Urinary bladder (tissue), 4 donors: ENCODE measurements at places on chromosomes 2 and 18.

- DNase-seq = no peak
These were observed 8.8 kb upstream of the ADI1 start for GRCh38 chr2:3527886-3528785.

- no peak for DNase-seq
These were observed 240.0 kb upstream of the NT5C1B start for GRCh38 chr2:18829251-18829902.

GRCh38 chr2:51624995-51625394 lies 593.1 kb upstream of the NRXN1 start:
- DNase-seq = no peak

GRCh38 chr18:10207682-10208345 lies 246.6 kb upstream of the APCDD1 start:
- DNase-seq = no peak

GRCh38 chr2:45588158-45588829 lies 22.8 kb downstream of the SRBD1 start:
- DNase-seq = no peak

DNA sequence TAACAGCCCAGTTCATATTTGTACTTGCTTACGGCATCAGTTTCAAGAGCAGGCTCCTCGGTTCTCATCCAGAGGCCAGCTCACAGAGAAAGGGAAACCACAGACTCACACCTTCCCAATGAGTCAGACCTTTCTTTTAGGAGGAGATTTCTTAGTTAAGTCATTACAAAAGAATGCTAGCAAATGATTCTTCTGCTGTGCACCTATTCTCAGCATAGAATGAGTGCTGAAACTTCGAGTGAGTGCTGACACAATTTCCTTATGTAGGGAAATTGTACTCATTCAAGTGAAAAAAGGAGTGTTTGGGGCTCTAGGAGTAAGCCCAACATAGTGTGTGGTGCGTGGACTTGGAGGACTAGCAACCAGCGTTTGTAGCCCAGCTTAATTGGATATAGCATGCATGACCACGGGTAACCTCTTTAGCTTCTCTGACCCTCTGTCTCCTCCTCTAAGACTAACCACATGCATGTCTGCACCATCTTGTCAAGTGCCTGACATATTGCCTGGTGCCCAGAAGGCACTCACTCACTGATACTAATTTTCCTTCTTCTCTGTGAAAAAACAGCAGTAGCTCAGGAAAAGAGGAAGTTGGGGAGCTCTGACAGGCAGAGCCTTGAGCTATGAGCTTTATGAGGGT lies 87.0 kb downstream of the ALPK2 start:
- DNase-seq = no peak

GRCh38 chr2:9685637-9686036 lies 54.8 kb upstream of the YWHAQ start:
- DNase-seq = no peak

DNA sequence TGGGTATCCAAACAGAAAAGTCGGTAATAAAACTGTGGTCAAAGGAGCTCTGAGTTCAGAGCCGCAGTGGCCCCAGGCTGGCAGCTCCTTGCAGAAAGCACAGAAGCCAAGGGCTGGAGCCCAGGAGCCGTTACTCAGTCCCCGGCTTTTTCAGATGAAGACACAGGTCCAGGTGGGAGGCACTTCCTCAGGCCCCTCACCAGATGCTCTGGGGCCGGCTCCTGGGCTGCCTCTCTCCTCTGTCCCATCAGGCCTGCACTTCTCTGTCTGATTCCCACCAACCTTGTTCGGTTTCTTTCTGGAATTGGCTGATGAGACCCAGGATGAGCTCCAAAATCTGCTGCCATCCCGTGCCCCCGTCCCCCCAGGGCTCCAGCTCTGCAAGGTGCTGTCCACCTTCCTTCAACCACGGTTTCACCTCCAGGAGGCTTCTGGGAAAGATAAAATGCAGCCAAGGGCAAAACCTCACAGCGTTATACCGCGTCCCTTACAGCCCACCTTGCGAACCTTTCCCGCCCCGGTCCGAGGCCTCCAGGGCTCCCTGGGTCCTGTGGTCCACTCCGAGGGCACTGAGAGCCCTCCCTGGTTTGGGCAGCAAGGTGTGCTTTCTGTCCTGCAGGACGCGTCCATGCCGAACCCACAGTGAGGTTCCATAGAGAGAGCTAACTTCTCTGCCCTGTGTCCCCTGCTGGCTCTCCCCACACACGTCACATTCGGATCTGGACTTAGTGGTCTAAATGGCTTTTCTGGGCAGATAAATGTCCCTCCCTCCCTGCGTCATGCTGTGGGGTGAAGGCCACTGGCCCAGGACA lies 102.9 kb downstream of the TPO start:
- DNase-seq = no peak

- DNase-seq = no peak
These were observed 257.8 kb upstream of the GALNT5 start for GRCh38 chr2:156999661-157000060.

DNA sequence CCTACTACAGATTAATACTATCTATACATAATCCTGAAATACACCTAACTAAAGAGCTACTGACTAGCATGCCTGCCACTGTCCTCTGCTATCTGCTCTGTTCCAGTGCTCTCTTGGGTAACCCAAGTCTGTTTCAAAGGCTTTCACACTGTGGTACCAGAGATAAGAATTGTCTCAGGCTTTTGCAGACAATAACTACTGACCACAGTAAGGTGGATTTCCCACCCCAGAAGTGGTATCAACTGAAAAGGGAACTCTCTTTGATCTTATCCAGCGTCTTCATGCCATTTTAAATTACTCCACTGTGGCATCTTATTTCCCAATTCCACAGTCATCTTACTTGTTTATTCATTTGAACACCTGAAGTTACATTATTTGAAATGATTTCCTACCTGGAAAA lies 190.2 kb downstream of the IKZF2 start:
- no peak for DNase-seq

GRCh38 chr2:46368401-46368800 lies 71.2 kb downstream of the EPAS1 start:
- no peak for DNase-seq

- no peak for DNase-seq
These were observed 359.5 kb upstream of the ACVR2A start for GRCh38 chr2:147485210-147485851.

- DNase-seq = no peak
These were observed 54.2 kb downstream of the COMMD1 start for GRCh38 chr2:61959381-61960293.

DNA sequence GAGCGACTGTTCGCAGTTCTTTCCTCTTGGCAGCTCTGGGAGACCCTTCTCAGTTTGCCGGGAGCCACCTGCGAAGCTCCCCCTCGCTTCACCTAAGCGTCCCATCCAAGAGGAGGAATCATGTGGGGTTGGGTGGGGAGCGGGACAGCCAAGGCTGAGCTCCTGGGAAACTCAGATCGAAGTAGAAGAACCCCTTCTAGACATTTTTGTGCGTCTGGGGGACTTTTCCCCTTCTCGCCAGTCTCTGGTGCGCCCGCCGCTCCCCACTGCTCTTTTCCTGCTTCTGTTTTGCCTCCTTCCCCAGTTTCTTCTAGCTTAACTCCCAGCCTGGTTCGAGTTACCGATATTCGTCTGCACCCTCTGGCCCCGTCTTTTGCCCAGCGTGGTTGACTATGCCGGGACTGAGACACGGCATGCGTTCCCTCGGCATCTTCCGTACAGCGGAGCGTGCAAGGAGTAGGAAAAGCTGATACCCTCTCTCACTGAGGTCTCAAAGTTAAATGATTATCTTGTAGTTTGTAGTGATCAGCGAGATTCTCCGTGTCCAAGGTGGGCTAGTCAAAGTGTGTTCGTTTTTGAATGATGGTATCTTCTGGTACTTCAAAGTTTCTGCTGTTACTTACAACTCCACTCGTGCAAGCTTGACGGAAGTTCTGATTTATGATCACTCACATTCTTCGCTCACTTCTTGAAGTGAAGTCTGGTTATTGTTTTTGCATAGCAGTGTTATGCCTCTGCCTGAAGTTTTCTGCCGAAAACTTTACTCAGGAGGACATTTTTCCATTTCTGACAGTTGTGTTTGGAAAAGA lies 664 bp downstream of the CAMKMT start:
- peak; percentile 18 for DNase-seq

DNA sequence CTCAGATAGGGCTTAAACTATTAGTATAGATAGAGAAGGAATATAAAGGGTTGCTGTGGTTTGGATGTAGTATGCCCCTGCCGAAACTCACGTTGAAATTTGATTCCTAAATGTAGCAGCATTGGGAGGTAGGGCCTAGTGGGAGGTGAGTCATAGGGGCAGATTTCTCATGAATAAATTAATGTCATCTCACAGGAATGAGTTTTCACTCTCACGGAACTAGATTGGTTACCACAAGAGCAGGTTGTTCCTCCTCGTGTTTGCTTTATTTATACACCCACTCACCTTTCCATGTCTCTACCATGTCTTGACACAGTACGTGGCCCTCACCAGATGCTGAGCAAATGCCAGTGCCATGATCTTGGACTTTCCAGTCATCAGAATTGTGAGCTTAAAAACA lies 218.2 kb downstream of the RBM43 start:
- no peak for DNase-seq

DNA sequence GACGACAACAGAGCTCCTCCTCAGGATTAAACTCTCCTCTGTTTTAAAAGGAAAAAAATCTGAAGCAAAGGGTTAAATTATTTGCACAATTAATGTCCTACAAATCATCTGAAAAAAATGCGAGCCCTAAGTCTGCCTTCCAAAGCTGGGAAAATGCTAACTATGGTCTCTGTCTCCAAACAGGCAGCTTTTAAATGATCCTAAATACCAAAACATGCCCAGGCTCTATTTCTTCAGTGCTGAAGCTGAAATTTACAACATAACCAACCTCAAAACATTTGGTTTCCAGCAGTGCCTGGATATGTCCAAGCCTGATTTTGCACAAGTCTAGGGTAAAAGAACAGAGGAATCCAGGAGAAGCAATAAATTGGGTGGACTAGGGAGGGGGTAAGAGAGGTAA lies 57.2 kb downstream of the LBH start:
- no peak for DNase-seq

DNA sequence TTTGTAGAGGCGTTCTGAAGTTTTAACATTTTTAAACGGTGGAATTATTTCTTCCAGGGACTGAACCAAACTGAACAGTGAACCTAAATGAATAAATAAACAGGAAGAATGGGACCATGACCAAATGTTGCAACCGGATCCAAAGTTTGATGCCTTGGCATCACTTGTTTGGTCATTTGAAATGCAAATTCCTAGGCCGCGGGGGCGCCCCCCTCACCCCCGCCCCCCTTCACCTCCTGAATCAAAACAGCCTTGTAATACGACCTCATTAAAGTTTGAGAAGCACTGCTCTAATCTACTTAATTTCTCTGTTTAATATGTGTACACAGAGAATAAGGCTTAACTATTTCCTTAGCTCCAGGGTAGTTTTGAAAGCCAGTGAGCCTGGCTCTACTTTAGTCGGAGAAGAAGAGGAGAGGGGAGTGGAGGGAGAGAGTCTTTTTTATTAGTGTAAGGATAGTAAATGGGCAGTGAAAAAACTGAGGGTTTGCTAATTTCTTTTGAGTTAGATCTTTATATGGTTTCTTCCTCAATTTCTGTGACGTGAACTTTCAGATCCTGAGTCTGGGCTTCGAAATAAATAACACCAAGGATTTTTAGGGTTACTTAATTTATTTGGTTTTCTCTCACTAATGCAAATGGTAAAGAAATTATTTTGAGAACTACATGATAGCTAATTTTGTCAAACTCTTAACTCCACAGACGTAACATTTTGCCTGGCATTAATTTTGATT lies 5.7 kb downstream of the C2orf80 start:
- DNase-seq = no peak

DNA sequence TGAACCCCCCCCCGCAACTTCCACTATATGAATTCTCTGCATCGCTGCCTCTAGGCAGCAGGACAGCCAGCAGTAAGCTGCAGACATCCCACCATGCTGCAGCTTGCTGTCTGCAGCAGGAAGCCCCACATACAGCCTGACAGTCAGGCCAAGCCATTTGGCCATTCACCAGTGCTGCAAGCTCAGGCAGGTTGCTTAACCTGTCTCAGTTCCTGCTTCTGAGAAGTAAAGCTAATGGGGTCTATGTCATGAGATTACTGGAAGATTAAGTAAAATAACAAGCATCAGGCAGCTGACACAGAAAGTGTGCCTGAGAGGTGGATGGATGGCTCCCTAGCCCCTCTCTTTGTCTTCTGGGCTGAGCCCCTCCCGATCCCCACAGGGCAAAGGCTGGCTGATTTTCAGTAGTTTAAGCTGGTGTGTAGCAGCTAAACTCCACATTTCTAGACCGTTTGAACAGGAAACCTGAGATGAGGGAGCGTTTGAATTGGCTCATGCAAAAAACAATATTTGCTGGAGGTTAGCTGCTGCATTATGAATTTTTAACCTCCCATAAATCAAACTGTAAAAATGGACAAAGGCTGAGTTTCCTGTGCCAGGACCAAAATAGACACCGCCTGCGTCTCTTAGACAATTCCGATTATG lies 193.8 kb upstream of the ARL4C start:
- DNase-seq = peak; percentile 69

DNA sequence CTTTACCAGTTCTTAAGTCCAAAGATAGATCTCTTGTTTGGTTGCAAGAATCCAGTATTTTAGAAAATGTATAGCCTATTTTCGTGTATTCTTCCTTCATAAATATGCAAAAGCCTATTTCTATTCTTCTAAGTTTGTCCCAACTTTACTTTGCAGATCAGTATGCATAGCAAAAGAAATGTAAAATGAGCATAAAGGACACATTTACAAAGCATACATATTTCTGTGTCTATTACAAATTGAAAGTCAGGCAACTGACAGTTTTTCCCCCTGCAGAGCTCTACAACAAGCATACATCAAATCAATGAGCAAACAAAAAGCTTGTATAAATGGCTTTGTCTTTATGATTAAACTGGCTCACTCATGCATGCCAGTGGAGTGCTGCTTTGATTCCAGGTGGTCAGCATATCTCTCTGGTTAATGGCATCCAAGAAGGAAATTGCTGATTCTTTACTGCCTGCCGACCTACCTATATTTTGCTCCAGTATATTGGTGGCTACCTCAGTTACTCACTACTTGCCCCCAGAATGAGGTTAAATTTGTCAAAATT lies 10.0 kb upstream of the VPS54 start:
- DNase-seq = no peak

GRCh38 chr2:128611421-128612320 lies 293.0 kb upstream of the HS6ST1 start:
- DNase-seq = no peak

DNA sequence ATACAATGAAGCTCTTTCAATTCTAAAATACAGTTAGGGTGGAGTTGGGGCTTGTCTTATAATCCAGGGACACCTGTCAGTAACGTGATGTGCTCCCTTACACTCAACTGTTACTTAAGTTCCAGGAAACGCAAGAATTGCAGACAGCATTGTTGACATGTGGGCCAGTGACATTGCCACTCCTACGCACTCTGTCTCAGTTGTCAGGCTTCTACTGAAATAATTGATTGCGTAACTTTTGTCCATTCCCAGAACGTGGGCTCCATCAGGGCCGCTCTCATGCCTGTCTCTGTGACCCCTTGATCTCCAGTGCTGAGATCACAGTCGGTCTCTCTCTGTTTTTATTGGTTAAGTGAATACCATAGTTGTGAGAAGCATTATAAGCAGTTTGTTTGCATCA lies 487.8 kb downstream of the GALR1 start:
- no peak for DNase-seq
